Ovary (tissue), 10 donors: ENCODE measurements at places on chromosomes 5 and 9. TPM values are rescaled to one million over a fixed set of nuclear protein-coding genes. Genes with fewer than 3 reads are reported as not detected.

Gene TSSK1B
- polyA plus RNA-seq, result not detected

Gene DNM1
- 7.6 TPM for polyA plus RNA-seq

Gene EQTN
- polyA plus RNA-seq, result not detected

Gene NTNG2
- 0.23 TPM for polyA plus RNA-seq

Gene SEMA6A
- polyA plus RNA-seq, result 26.3 TPM

Gene SLC6A7
- polyA plus RNA-seq, result not detected

Gene TDRD7
- 15.6 TPM for polyA plus RNA-seq

Gene HTR1A
- polyA plus RNA-seq, result 1.4 TPM

Gene ANKRD18A
- 0.23 TPM for polyA plus RNA-seq
